G401 (cell line): ENCODE measurements at places on chromosomes 6 and 20. TPM values are rescaled to one million over a fixed set of nuclear protein-coding genes. Genes with fewer than 3 reads are reported as not detected.

Gene SLC22A2
- total RNA-seq = not detected in 2 replicates

Gene SIRPD
- not detected in 2 replicates for total RNA-seq

Gene FGD2
- 0.55 and 1.2 TPM in 2 replicates for total RNA-seq

Gene POU3F2
- total RNA-seq = not detected in 2 replicates

Gene RIPPLY2
- not detected in 2 replicates for total RNA-seq

Gene PNPLA1
- not detected in 2 replicates for total RNA-seq

Gene MATN4
- not detected in 2 replicates for total RNA-seq

Gene ATP6V1G2
- 3.8 and 4.9 TPM in 2 replicates for total RNA-seq

Gene RAB44
- 0.06 TPM in 1 of 2 replicates, not detected in the other for total RNA-seq

Gene PPP1R14C
- not detected in 2 replicates for total RNA-seq

Gene LGSN
- not detected in 2 replicates for total RNA-seq

Gene ZKSCAN8
- total RNA-seq = 9.0 and 11.3 TPM in 2 replicates

Gene CLDN20
- not detected in 2 replicates for total RNA-seq

Gene LST1
- total RNA-seq = not detected in 2 replicates

Gene GGT7
- total RNA-seq = 11.2 and 13.8 TPM in 2 replicates

Gene OLIG3
- total RNA-seq = not detected in 2 replicates
